Type B pancreatic cell (in vitro differentiated cells): ENCODE measurements at places on chromosomes 5 and 9. TPM values are rescaled to one million over a fixed set of nuclear protein-coding genes. Genes with fewer than 3 reads are reported as not detected.

- peaks cover 4% of the 10 kb centered on the region for H3K27me3 ChIP-seq
- no peaks in the 10 kb centered on the region for H3K36me3 ChIP-seq
- no peak overlapping the region for H3K4me3 ChIP-seq
- no peak overlapping the region for H3K27ac ChIP-seq
Observed at GRCh38 chr5:172753101-172753500, 17.9 kb downstream of the DUSP1 start.

- H3K36me3 ChIP-seq = no peaks in the 10 kb centered on the region
- peaks cover 21% of the 10 kb centered on the region for H3K4me1 ChIP-seq
- no peak for DNase-seq
- peak overlapping the region; percentile 10 for H3K4me3 ChIP-seq
Observed at GRCh38 chr9:69822116-69822750, 1.6 kb downstream of the CFAP95 start.

DNA sequence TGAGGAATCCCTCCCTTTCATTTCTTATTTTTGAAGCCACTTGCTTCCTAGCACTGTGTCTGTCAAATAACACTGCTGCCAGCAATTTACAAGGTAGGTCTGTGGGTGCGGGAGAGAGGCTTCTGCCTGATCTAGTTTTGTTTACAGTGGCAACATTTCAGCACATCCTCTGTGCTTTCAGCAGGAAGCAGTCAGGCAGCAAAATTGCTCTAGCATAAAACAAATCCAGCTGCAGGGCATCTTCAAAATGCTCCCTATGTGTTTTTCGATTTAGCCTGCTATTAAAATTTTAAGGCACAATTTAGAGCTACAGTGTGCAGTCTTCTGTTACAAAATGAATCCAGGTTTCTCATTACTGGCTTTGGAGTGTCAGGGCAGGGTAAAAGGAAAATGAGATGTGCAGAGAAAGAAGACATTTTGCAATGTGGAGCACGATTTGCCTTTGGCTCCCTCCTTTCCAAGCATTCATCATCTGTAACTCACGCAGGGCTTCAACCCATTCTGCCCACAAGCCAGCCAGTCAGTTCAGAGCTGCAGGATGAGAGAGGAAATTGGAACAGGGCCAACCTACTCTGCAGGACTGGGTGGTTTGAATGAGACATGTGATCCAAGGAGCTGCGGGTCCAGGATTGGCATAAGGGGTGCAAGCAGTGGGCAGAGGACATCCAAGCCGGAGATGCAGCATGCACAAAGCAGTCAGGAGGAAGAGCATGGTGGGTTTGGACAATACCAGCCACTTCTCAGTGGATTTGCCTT, 143.4 kb upstream of the APC start:
- H3K4me3 ChIP-seq = no peak overlapping the region
- no peak for DNase-seq
- no peaks in the 10 kb centered on the region for H3K27me3 ChIP-seq
- H3K27ac ChIP-seq = no peak overlapping the region
- peaks cover 11% of the 10 kb centered on the region for H3K4me1 ChIP-seq

- H3K4me3 ChIP-seq = no peak overlapping the region
Observed at GRCh38 chr9:29773676-29774075, 2200.4 kb upstream of the C9orf72 start.

Gene MOB3B
- total RNA-seq = 15.4 and 27.5 TPM in 2 replicates

Gene OGN
- total RNA-seq = 2.8 TPM in 1 of 2 replicates, not detected in the other

Gene TPPP
- 3.6 and 5.0 TPM in 2 replicates for total RNA-seq

Gene AK1
- total RNA-seq = 35.2 and 59.8 TPM in 2 replicates
